ENCODE measurements at places on chromosomes 4 and X. TPM values are rescaled to one million over a fixed set of nuclear protein-coding genes. Genes with fewer than 3 reads are reported as not detected.

GRCh38 chr4:30281986-30282385 lies 438.2 kb upstream of the PCDH7 start:
- DNase-seq, result no peak

DNA sequence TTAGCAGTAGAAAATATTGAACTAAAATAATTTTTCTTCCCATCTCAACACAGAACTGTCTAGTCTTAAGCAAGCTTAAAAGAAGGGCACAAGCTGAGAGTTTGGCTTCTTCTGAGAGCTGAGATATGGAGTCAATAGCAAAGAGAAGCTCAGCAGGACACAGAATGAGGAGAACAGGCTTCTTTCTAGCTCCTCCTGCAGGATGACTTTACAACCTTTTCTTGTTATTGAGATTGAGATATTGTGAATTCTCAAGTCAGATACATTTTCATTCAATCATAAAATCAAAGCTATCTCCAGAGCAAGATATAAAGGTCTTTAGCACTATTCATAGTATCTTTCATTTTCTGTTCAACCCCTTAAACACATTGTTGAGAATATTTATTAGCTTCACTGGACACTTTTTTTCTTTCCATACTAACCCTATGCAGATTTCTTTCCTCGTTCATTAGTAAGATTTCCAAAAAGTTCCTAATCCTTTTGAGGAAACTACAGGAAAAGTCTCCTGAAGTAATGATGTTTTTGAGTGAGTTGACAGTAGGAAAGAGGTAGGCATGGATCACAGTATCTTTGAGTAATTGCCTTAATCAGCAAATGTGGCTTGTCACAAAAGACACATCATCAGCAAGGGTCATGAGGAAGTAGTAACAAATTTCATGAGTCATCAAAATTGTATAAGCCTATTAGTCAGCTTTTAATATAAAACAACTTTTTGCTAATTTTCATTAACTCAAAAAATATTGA lies 17.8 kb upstream of the CXCL3 start:
- peak; percentile 29 for DNase-seq

DNA sequence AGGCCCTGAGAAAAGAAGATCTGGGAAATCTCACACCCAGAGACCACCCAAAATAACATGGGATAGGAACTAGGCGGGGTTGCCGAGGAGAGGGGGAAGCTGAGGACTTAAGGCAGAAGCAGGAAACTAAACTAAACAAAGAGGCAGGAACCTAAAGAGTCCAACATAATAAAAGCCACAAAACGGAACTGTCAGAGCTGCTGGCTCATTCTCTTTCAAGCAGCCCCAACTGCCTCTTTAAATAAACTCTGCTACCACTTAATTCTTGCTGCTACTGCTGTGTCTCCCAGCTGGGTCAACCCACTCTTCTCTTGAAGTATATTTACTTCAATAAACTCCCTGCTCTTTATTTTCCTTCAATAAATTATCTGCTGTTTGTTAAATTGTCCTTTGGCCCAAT lies 44.5 kb downstream of the MAGEB16 start:
- DNase-seq, result no peak

DNA sequence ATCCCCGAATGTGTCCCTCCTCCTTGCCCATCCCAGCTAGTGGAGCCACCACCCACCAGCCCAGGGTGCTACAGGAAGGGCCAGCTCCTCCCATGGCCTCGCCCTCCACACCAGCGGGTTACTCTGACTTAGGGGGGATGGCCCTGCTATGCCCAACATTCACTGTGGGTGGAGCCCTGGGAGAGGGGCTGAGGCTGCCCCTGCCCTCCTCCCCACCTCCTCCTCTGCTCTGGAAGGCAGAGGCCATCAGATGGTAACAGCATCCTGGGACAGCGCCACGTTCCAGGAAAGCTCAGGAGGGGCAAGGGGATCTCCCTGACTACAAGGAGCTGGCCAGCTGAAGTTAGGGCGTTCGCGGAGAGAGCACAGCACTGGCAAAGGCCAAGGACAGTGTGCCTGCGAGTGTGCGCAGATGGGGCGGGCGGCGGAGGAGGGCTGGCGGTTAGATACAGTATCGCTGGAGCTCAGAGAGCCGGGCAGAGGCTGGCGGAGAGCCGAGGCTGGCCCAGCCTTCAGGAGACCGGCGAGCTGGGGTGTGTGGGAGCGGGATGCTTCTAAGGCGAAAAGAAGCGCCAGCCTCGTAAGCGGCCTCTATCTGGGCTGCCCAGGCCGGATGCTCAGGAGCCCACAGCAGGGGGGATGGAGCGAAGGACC lies 1.5 kb downstream of the JAKMIP1 start:
- DNase-seq, result peak; percentile 8

SLC6A14 gene
- polyA plus RNA-seq, result 0.45 TPM

PCSK1N gene
- polyA plus RNA-seq, result 18.9 TPM

DNA sequence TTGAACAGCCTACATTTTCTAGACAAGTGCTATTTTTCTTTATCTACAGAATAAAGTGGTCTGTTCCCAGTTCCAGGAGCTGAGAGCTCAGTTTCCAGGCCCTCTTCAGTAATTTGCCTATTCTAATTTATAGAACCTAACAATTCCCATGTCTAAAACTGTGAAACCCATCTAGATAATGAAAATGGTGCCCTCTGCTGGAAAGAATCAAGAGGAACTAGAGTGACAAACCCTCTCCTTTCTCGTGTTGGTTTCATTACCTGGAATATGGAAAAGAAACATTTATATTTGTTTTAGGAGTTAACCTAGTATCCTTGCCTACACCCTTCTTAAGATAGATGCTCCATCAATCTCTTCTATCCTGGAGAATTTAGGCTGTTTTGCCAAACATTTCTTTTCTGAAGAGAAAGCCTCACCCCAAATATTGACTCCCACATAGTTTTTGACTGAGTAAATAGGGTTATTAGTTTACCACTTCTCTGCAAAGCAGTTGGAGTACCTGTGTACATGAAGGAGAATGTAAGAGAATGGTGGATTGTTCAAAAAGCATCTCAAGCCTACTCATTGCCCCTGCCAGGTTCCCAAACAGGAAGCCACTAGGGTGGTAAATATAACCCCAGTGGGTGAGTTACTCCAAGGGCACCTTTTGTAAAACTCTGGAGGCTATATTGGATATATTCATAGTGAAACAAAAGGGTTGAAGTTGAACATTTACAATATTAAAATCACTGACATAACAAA lies 121.6 kb downstream of the RASL11B start:
- peak; percentile 68 for DNase-seq

DNA sequence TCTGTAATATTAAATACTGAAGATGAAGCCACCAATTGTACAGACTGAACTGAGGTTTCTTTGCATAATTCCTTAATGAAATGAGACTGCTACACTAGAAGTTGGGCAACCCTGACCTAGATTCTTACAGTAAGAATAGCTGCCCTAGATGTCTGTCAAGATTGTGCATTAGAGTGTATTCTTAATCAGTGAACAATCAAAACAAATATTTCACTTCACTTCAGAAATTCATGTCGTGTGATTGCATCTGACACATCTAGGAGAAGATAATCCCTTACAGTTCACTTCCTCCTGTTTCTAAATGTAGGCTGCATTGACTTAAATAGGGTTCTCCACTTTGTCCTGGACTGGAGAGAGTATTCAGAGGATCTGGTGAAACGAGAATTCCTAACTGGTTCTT lies 283.1 kb downstream of the HNRNPD start:
- DNase-seq, result no peak

DNA sequence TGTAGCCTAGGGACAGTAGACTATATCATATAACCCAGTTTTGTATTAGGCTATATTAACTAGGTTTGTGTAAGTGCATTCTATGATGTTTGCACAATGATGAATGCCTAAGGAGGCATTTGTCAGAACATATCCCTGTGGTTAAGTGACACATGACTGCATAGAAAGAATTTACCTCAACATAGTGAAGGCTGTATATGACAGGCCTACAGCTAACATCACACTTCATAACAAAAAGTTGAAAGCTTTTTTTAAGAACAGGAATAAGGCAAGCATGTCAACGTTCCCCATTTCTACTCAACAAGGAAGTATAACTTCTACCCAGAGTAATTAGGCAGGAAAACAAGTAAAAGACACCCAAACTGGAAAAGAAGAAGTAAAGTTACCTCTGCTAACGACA lies 165.9 kb upstream of the NDST4 start:
- no peak for DNase-seq

- no peak for DNase-seq
Measured at GRCh38 chr4:75018811-75019479, 86.0 kb downstream of the PARM1 start.

GRCh38 chr4:63036159-63036866 lies 1372.9 kb downstream of the TECRL start:
- no peak for DNase-seq

GABRG1 gene
- not detected for polyA plus RNA-seq

HPGD gene
- 60.9 TPM for polyA plus RNA-seq

GRCh38 chrX:132063862-132064261 lies 40.8 kb downstream of the STK26 start:
- DNase-seq, result no peak

DNA sequence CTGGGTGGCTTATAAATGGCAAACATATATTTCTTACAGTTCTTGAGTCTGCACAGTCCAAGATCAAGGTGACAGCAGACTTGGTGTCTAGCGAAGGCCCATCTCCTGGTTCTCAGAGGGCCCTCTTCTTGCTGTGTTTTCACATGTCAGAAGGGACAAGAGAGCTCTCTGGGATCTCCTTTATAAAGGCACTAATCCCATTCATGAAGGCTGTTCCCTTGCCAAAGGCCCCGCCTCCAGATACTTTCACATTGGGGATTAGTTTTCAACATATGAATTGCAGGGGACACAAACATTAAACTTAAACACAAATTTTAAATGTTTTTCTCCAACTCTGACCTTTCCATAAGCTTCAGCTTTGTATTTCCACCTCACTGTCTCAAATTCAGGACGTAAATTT lies 1135.0 kb upstream of the TENM3 start:
- no peak for DNase-seq

DNA sequence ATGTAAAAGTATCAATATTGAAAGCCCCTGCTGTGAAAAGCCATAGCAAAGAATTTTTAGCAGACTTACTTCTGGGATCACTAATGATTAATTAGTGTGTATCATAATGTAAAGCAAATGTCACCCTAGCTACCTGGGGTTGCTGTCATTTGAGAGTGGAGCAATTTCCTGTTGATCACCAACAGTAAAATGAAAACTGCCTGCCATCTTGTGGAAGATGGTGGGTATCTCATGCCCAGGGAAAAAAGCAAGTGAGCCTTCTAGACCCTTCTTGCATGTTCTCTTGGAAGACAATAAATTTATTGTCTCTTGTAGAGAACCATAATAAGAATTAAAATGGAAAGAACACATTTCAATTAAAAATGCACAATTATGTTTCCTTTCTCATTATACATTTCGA lies 360.2 kb downstream of the ZIC3 start:
- peak; percentile 1 for DNase-seq

HTRA3 gene
- polyA plus RNA-seq, result 0.67 TPM

NXF2 gene
- 0.03 TPM for polyA plus RNA-seq

EMCN gene
- polyA plus RNA-seq, result 7.0 TPM

DNA sequence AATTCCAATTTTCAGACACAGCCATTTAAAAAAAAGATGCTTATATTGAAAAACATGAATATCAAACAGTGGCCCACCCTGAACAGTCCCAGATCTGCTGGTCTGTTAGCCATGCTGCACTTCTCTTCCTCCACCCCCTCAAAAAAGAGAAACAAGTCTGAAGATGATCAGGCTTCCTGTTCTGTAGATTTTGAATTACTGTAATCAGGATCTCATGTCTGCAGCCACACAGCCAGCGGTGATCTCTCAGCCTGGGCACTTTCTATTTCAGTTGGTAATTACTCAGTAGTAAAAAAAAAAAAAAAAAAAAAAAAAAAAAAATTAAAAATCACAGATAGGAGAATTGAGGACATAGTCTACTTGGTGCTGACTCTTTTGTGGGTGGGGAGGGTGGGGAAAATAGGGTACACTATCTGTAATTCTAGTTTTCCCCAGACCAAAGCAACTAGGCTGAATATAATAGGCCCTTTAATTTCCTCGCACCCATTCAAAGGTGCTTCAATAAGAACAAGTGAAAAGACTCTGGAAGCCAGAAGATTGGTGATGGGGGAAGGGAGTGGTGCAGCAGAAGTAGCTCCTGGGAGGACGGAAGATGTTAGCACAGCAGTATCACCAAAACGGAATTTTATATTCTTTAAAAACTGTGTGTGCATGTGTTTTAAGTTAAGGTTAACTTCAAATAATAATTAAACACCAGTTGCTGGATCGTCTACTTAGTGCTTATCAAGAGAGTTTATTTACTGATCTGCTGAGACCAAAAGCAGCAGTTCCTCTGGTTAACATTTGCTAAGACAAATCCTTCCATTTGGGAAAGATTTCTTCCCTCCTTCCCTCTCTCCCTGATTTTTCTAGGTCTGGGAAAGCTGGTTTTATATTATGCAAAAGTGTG lies 47.0 kb downstream of the SPRY1 start:
- DNase-seq, result peak; percentile 51

GRCh38 chr4:29082684-29083083 lies 1637.5 kb upstream of the PCDH7 start:
- no peak for DNase-seq

GRCh38 chr4:39808231-39808749 lies 110.4 kb downstream of the UBE2K start:
- DNase-seq, result no peak

GLRA2 gene
- polyA plus RNA-seq, result not detected

ESX1 gene
- polyA plus RNA-seq, result not detected

DNA sequence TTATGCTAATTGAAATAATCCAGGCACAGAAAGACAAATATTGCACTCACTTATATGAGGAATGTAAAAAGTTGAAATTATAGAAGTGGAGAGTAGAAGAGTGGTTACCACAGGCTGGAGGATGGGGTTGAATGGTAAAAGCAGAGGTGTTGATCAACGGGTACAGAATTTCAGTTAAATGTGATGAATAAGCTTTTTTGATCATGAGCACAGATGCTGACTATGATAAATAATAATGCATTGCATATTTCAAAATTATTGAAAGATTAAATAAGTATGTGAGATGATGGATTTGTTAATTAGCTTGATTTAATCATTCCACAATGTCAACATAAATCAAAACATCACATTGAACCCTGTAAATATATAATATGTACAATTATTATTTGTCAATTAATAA lies 213.1 kb downstream of the DCAF12L2 start:
- no peak for DNase-seq

- no peak for DNase-seq
Measured at GRCh38 chrX:118883994-118884393, 60.4 kb downstream of the ZCCHC12 start.

GRCh38 chr4:145289403-145290076 lies 109.2 kb upstream of the OTUD4 start:
- DNase-seq, result no peak

GRCh38 chr4:72641611-72642010 lies 72.6 kb upstream of the ADAMTS3 start:
- DNase-seq, result no peak

SLC2A9 gene
- polyA plus RNA-seq, result 34.4 TPM

DNA sequence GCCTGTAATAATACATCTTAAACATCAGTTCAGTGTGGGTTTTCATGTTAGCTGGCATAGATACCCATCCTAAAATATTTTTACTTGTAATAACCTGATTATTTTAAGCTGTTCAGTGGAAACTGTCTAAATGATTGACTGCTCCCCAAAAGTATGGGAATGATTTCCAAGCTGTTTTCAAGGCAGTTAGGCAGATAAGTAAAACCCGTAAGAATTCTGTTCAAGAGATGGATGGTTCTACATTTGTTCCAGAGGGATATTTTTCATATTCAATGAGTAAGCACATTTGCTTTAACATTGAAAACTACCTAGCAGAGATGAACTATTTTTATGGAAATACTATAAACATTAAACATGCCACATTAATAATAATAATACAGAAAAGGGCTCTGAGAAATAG lies 161.1 kb downstream of the UNC5C start:
- no peak for DNase-seq

CXCR3 gene
- polyA plus RNA-seq, result 4.1 TPM

DCAF8L2 gene
- not detected for polyA plus RNA-seq

- no peak for DNase-seq
Measured at GRCh38 chr4:16608611-16609125, 289.8 kb downstream of the LDB2 start.
